ENCODE measurements at places on chromosomes 1 and 21.

GRCh38 chr21:46207006-46207919 is 21.3 kb downstream of the LSS start:
- no peak for DNase-seq

DNA sequence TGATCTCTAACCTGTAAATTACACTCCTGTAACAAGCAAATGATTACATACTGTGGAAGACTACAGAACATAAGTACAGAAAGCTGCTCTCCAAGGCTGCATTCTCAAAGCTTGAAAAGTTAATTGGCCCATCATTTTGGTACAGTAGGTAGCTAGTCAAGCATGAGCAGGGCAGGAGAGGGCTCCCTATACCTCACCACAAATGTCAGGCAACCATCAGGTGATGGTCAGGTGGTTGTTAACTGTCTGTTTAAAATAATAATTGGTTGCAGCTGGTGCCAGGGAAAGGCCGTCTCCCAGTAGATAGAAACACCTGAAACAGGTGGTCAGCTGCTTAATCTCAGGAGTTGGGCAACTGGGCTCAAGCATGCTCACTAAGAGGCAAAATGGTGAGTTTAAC is 13.1 kb upstream of the SLC1A7 start:
- no peak for DNase-seq

- DNase-seq = no peak
Observed at GRCh38 chr1:116850436-116850835, 59.3 kb upstream of the PTGFRN start.

- DNase-seq = no peak
Observed at GRCh38 chr21:42790520-42791065, 88.7 kb downstream of the WDR4 start.

- DNase-seq = no peak
Observed at GRCh38 chr1:104353580-104353979, 603.9 kb downstream of the AMY1C start.

DNA sequence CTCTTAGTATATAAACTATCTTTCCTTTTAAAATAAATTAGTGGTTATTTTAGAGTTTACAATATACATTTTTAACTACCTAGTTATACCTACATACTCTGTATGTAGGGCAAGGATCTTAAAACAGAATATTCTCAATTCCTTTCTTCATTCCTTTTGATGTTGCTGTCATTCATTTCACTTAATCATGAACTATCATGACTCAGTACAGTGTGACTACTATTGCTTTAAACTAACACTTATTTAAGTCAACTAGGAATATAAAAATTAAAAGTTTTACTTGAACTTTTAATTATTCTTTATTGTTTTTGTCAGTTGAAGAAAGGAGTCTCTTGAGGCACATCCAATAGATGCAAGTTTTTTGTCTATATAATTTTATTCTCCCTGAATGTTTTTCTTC is 726.4 kb downstream of the BRINP3 start:
- no peak for DNase-seq

- no peak for DNase-seq
Observed at GRCh38 chr1:28073867-28074266, 14.5 kb downstream of the EYA3 start.

DNA sequence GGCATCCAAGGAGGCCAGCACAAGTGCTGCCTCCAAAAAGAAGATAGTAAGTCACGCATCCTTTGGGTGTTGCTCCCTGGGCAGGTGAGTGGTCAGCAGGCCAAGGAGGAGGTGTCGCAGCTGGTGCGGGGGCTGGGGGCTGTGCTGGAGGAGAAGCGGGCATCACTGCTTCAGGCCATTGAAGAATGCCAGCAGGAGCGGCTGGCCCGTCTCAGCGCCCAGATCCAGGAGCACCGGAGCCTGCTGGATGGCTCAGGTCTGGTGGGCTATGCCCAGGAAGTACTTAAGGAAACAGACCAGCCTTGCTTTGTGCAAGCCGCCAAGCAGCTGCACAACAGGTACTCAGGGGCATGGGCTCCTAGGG is 4.3 kb downstream of the TRIM46 start:
- no peak for DNase-seq

DNA sequence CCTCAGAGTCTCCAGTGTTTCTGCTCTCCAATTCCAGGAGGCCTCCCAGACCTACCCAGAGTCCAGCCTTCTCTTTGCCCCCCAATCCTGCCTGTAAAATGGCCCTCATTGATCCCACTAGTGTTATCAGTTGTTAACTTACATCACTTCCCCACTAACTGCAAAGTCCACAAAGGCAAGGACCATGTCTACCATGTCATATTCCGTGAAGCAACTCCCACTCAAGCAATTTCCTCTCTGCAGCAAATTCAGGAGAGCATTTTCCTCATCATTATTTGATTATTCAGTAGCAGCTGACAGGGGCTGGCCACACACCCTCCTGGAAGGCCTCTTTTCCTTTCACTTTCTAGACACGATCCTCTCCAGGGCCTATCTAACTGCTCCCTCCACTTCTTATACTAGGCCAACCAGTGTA is 153.5 kb downstream of the RERE start:
- no peak for DNase-seq

DNA sequence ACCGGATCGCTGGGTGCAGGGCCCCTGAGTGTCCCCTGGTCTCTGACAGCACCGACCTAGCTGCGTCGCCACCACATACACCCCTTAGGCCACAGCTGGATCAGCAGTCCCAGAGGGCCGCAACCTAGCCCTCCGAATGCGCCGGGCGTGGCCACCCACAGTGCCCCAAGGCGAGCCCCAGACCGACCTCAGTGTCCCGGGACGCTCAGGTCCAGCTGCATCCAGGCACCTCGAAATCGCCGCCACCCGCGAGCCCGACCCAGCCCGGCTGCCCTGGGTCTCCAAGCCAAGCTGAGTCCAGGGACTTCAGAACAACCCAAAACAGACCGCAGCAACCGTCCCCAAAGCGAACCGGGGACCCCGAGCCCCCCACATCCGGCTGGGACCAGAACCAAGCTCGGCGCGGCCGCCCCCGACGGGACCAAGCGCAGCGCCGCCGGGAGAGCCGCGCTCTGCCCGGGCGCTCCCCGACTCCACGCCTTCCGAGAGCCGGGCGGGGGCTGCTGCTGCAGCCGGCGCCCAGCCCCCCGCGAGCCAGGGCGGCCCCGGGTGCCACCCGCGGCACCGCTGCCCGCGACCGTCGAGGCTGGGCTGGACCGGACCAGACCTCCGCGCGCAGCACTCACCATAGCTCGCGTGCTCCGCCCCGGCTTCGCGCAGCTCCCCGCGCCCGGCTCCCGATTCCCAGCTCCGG is 54.6 kb upstream of the ECE1 start:
- no peak for DNase-seq

- no peak for DNase-seq
Observed at GRCh38 chr1:226132728-226133503, 53.6 kb downstream of the ACBD3 start.

DNA sequence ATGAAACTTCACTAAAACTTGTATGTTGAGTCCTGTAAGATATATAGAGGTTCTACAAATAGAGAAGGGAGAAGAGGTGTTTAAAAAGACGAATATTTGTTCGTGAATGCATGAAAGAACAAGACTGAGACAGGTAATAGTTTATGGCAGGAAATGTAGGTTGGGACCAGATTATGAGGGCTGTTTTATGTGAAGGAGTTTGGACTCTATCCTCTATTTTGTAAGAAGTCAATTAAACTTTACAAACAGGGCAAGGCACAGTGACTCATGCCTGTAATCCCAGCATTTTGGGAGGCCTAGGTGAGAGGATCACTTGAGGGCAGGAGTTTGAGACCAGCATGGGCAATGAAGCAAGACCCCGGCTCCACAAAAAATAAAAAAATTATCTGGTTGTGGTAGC is 5.7 kb downstream of the SLC35A3 start:
- no peak for DNase-seq

- DNase-seq = no peak
Observed at GRCh38 chr1:75632350-75632949, 21.5 kb upstream of the SLC44A5 start.
